Activated CD4-positive, alpha-beta T cell treated with anti-CD3 and anti-CD28 coated beads, Interleukin-2, amount 10 ng/mL, durations not matched to agents 24 days and 14 days (primary cell): ENCODE measurements at places on chromosomes 11 and 22. TPM values are rescaled to one million over a fixed set of nuclear protein-coding genes. Genes with fewer than 3 reads are reported as not detected.

The GALNT18 gene
- total RNA-seq = 8.6 and 9.3 TPM in 2 replicates

The DYNC2H1 gene
- 0.30 and 0.64 TPM in 2 replicates for total RNA-seq

The F2 gene
- 0.30 TPM in 1 of 2 replicates, not detected in the other for total RNA-seq

The FAM180B gene
- total RNA-seq = 0.19 and 0.28 TPM in 2 replicates

The CELSR1 gene
- total RNA-seq = 0.36 and 0.37 TPM in 2 replicates

The CARNS1 gene
- 0.77 and 0.83 TPM in 2 replicates for total RNA-seq

The PATE4 gene
- total RNA-seq = not detected in 2 replicates

The PHETA2 gene
- 5.0 and 6.2 TPM in 2 replicates for total RNA-seq

The RIMBP3C gene
- 0.19 and 0.26 TPM in 2 replicates for total RNA-seq

The SPDYC gene
- not detected in 2 replicates for total RNA-seq

The KRTAP5-10 gene
- total RNA-seq = not detected in 2 replicates

The FLRT1 gene
- not detected in 2 replicates for total RNA-seq

The OSM gene
- 61.0 and 62.8 TPM in 2 replicates for total RNA-seq

The IRF7 gene
- total RNA-seq = 42.8 and 45.3 TPM in 2 replicates

The LDHAL6A gene
- not detected in 2 replicates for total RNA-seq

The MB gene
- 2.7 and 3.7 TPM in 2 replicates for total RNA-seq

The KCNK7 gene
- total RNA-seq = 0.69 and 1.3 TPM in 2 replicates

The ALX4 gene
- not detected in 2 replicates for total RNA-seq

The LINC01488 gene
- total RNA-seq = not detected in 2 replicates

The OR51E1 gene
- total RNA-seq = not detected in 2 replicates

The OR8G1 gene
- total RNA-seq = not detected in 2 replicates

The KCNQ1OT1 gene
- 0.59 and 0.61 TPM in 2 replicates for total RNA-seq

The TMEM134 gene
- total RNA-seq = 56.8 and 58.3 TPM in 2 replicates

The CSKMT gene
- 59.5 and 60.9 TPM in 2 replicates for total RNA-seq

The PNPLA5 gene
- not detected in 2 replicates for total RNA-seq

The KDM4E gene
- not detected in 2 replicates for total RNA-seq

The C11orf97 gene
- not detected in 2 replicates for total RNA-seq

The TRIM51 gene
- not detected in 2 replicates for total RNA-seq

The KCTD14 gene
- 0.35 TPM in 1 of 2 replicates, not detected in the other for total RNA-seq

The SERHL2 gene
- 2.2 and 2.3 TPM in 2 replicates for total RNA-seq

The HSPB2 gene
- total RNA-seq = not detected in 2 replicates

The HBB gene
- not detected in 2 replicates for total RNA-seq

The RASD2 gene
- total RNA-seq = 0.09 TPM in 1 of 2 replicates, not detected in the other

The MUC5AC gene
- not detected in 2 replicates for total RNA-seq

The MS4A8 gene
- total RNA-seq = not detected in 2 replicates

The FOLR1 gene
- not detected in 2 replicates for total RNA-seq

The OR2AG1 gene
- not detected in 2 replicates for total RNA-seq

The TPST2 gene
- total RNA-seq = 30.0 and 33.5 TPM in 2 replicates

The UBQLNL gene
- not detected in 2 replicates for total RNA-seq

The PITPNM1 gene
- 126 and 128 TPM in 2 replicates for total RNA-seq

The TRIM3 gene
- 3.4 and 4.1 TPM in 2 replicates for total RNA-seq

The APOA5 gene
- not detected in 2 replicates for total RNA-seq

The DGAT2 gene
- total RNA-seq = 7.3 and 8.6 TPM in 2 replicates

The SUSD2 gene
- 0.75 and 0.78 TPM in 2 replicates for total RNA-seq

The PLAAT5 gene
- total RNA-seq = not detected in 2 replicates

The ACCS gene
- total RNA-seq = 19.7 and 21.7 TPM in 2 replicates

The SAMM50 gene
- total RNA-seq = 60.5 and 62.8 TPM in 2 replicates

The TAGLN gene
- 2.7 and 3.8 TPM in 2 replicates for total RNA-seq

The CCDC81 gene
- 0.75 and 1.4 TPM in 2 replicates for total RNA-seq

The OR1S2 gene
- not detected in 2 replicates for total RNA-seq

The NLRP14 gene
- total RNA-seq = 0.09 and 0.21 TPM in 2 replicates

The ELFN2 gene
- 0.07 and 0.09 TPM in 2 replicates for total RNA-seq

The OTOG gene
- not detected in 2 replicates for total RNA-seq

The THY1 gene
- 1.6 and 1.8 TPM in 2 replicates for total RNA-seq

The NCF4 gene
- total RNA-seq = 12.3 and 13.6 TPM in 2 replicates

The NAALAD2 gene
- not detected in 2 replicates for total RNA-seq
